ENCODE measurements at places on chromosomes 5 and 9.

- no peak for DNase-seq
Observed at GRCh38 chr5:177447611-177448243, 1.1 kb downstream of the PRR7 start.

GRCh38 chr5:133763744-133764143 lies 151.4 kb upstream of the FSTL4 start:
- no peak for DNase-seq

DNA sequence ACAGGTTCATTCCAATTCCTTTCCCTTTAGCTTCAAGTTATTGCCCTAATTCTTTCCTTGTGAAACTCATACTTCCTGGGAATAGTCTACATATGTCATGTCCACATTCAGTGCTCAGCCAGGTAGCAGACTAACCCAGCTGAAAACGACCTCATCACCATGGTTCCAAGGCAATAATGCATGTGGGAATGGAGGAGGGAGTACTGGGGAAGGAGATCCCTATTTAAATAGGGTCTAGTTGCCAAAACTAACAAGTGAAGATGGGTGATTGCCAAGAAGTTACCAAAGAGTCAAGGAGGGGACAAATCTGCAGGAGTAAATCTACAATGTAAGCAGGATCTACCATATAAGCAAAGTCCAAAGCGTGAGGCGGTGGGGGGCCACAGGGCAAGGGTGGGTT lies 47.3 kb upstream of the MCTP1 start:
- no peak for DNase-seq

- no peak for DNase-seq
Observed at GRCh38 chr5:39100851-39101396, 26.7 kb upstream of the RICTOR start.

GRCh38 chr5:127471211-127471610 lies 46.2 kb upstream of the PRRC1 start:
- no peak for DNase-seq

DNA sequence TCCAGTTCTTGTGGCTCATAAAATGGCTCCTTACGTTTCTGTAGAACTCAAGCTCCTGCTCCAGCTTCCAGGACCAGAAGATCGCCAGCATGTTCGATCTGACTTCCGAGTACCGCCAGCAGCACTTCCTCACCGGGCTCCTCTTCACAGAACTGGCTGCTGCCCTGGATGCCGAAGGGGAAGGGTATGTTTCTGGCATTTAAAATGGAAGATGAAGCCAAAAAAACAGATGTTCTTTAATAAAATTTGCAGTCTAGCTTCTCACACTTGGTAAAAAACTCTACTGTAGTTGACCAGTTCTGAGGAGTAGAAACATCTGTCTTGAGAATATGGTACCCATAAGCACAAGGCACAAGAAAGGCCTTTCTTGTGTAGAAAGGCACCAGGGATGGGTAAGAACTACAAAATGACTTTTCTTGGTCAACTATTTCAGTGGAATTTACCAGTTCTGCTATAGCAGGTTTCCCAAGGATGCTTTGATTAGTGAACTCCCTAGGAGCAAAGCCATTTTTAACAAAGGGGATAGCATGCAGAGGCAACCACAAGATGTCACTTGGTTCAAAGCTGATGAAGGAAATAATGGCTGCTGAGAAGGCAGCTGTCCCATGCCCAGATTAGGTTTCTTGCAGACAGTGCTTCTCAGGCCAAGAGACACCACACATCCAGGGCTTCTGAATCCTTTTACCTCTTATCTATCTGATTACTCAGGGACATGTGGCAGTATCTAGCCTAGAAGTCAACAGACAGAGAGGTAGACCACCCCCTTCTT lies 192.4 kb downstream of the DOCK8 start:
- no peak for DNase-seq

- DNase-seq = no peak
Observed at GRCh38 chr9:124411514-124412227, 3.6 kb downstream of the PSMB7 start.

GRCh38 chr5:94613583-94613982 lies 4.8 kb downstream of the KIAA0825 start:
- no peak for DNase-seq

- no peak for DNase-seq
Observed at GRCh38 chr5:6505416-6505755, 56.7 kb downstream of the UBE2QL1 start.

- DNase-seq = no peak
Observed at GRCh38 chr9:86978413-86978812, 31.1 kb upstream of the GAS1 start.

GRCh38 chr5:130034566-130035210 lies 130.4 kb downstream of the CHSY3 start:
- no peak for DNase-seq

DNA sequence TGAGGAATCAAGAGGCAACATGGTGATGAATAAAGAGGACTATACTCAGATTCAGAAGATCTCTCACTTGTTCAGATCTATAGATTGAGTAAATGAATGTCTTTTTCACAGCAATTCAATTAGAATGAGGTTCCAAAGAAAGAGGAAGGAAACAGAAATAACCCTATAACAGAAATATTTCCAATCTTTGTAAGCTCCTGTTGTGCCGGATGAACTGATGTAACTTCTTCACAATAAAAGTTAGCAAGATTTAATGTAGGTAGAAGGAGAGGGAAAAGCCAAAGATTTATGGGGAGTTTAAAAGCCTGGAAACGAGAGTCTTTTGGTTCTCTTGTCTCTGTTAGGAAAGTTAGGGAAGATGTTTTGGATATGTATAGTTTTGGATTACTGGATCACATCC lies 92.1 kb downstream of the PBX3 start:
- no peak for DNase-seq

GRCh38 chr9:106717686-106718085 lies 145.3 kb upstream of the ZNF462 start:
- DNase-seq = no peak

GRCh38 chr9:34717996-34718614 lies 8.2 kb upstream of the CCL21 start:
- DNase-seq = no peak

GRCh38 chr9:136840140-136840876 lies 2.0 kb upstream of the AJM1 start:
- DNase-seq = no peak

- no peak for DNase-seq
Observed at GRCh38 chr9:122371846-122372245, 1.0 kb downstream of the PTGS1 start.

DNA sequence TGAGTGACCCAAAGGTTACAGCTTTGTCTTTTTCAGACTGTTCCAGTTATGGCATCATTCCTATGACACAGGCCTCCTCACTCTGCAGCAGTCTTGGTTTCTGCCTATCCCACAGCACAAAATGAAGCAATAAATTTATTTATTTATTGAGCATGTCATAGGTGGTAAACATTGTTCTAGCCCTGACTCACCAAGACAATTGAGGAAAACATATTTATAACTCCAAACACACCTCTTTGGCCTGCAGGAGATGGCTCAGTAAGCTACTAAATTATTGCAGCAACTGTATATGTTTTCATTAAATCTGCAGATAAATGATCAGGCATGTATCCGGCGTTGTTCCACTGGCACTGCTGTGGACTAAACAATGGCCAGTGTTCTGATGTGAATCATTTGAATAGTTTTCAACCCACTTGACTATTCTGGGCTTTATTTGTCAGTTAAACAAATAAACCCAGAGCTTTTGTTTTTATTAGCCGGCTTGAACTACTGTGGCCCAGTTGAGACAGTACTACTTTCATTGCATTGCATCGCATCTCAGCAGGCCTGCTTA lies 83.2 kb downstream of the FOXD1 start:
- DNase-seq = no peak

DNA sequence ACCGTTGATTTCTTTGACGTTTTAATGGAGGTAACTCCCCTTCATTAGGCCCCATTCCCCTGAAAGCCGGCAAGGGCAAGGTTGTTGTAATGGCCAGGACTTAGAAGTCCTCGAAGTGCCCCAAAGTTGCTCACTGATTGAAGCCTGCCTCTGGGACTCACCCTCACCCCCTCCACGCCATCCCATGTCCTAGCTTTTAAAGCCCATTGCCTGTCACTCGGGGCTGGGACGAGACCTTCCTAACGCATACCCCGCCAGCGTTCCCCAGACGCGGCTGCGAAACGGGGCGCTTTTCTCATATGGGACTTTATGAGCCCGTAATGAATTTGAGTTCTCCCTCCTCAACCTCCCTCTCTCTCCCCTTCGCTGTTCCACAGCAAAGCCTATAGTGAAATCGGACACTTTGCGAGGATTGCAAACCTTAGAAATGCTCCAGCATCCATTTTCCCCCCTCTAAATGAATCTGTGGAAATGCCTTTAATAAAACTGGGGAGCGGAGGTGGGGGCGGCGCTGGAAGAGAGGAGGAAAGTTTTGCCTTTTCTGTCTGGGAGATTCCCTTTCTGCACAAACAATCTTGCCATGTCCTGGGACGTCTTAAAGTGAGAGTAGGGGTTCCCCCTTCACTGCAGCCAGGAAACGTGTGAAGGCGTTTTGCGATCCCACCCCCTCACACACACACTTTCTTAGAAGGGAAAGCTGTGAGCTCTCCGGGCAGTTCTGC lies 1.5 kb downstream of the PAPPA start:
- DNase-seq = no peak

- no peak for DNase-seq
Observed at GRCh38 chr9:121294866-121295661, 27.1 kb downstream of the GSN start.

- no peak for DNase-seq
Observed at GRCh38 chr9:13513716-13514444, 234.4 kb upstream of the MPDZ start.

DNA sequence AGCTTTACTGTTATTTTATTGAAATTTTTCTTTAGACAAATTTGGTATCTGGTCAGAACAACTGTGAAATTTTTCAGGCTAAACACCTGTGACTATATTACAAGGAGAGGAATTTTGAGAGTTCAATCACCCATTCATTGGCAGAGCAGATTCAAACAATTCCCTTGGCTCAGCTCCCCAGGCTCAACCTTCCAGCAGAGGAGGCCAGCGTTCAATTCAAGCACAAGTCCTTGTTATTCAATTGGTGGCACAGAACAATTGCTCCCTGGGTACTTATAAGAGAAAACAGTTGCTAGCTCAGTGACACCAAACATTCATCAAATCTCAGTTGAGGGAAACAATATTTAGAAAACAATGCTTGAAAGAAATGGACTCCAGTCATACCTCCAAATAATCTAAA lies 83.3 kb downstream of the SUSD1 start:
- DNase-seq = no peak

GRCh38 chr5:132838516-132839282 lies 8.3 kb upstream of the SHROOM1 start:
- no peak for DNase-seq

GRCh38 chr5:148992265-148992664 lies 70.6 kb downstream of the SH3TC2 start:
- DNase-seq = no peak

GRCh38 chr5:87539839-87540238 lies 127.1 kb upstream of the CCNH start:
- no peak for DNase-seq

GRCh38 chr5:159764283-159765134 lies 151.8 kb upstream of the ADRA1B start:
- no peak for DNase-seq

GRCh38 chr9:134624137-134624591 lies 17.4 kb upstream of the COL5A1 start:
- DNase-seq = no peak

DNA sequence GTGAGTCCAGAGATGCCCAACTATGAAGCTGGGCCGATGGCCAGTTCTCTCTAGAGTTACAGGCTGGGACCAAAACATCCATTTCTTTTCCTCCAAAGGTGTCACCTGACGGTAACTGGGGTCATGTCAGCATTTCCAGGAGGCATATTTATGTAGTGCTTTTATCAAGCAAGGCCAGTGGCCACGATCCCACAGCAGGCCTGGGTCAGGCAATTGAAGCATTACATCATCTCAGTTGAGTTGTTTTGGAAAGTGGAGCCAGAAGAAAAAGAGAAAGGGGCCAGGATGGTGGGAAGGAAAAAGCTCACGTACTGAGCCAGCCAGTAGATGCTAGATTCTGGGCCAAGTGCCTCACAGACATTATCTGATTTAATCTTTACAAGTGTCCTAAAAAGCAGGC lies 73.9 kb upstream of the BRINP1 start:
- DNase-seq = no peak

All from activated B cell treated with CpG ODN at 0.5 μM for 24 hours (primary cell).